ENCODE measurements at places on chromosomes 16 and 17.

- DNase-seq = peak; percentile 5
These were observed 205.7 kb downstream of the SNX29 start for GRCh38 chr16:12182212-12182611.

DNA sequence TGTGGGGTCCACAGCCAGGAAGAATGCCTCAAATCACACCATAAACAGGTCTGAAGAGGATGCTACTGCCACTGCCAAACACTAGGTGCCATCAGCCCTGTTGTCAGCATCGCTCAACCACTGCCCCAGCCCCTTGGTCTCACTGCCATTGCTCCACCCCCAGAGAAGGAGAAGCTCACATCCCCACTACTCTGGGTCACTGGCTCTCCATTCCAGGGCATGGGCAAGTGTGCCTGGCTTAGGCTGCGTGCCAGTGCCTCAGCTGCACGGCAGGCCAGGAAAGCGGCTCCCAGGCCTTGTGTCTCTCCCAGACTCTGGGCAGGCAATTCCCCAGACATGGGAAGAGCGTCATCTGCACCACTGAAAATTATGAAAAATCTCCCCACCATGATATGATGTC lies 1.2 kb upstream of the IGSF6 start:
- DNase-seq = no peak

DNA sequence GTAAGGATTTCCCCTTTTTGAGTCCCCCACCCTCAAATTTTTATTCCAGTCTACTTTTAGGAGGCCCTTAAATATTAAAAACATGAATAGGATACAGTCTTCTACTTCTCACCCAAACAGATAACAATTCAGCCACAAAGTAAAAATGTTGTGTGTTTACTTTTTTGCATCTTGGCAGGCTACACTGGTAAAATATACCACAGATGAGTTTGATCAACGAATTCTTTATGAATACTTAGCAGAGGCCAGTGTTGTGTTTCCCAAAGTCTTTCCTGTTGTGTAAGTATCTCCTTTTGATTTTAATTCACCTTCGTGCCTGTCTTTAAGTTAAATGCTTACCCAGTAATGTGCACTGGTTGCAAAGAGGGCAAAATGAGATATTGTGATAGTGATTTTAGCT lies 34.4 kb upstream of the RAB11FIP4 start:
- no peak for DNase-seq

- no peak for DNase-seq
These were observed 55.5 kb downstream of the COX10 start for GRCh38 chr17:14124854-14125253.

GRCh38 chr16:10738231-10739077 lies 5.2 kb upstream of the NUBP1 start:
- DNase-seq = no peak

GRCh38 chr17:70563281-70563820 lies 394.0 kb downstream of the KCNJ2 start:
- DNase-seq = no peak

DNA sequence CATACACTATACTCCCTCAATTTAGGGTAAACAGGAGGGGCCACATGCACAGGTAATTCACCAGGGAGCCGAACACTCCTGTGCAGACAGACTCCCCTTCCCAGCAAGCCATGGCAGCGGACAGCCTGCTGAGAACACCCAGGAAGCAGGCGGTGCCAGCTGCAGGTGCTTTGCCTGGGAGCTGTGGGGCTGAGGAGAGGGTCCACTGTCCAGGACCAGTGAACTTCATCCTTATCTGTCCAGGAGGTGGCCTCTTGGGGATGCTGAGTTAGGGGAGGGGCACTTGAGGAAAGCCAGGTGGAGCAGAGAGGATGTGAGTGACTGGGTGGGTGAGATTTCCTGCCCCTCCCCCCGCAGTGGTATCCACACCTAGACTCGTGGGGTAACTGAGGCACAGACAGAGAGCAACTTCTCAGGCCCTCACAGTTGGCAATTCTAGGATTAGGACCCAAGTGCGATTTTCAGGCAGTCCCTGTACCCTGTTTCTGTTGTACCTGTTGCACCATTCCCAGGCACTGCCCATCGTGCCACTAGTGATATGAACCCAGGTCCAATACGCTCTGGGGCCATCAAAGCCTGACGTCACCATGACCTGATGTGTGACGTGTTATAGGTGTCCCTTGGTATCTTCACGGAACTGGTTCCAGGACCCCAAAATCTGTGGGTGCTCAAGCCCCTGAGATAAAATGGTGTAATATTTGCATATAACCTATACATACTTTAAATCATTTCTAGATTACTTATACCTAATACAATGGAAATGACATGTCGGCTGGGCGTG lies 1.2 kb downstream of the GRN start:
- DNase-seq = no peak

DNA sequence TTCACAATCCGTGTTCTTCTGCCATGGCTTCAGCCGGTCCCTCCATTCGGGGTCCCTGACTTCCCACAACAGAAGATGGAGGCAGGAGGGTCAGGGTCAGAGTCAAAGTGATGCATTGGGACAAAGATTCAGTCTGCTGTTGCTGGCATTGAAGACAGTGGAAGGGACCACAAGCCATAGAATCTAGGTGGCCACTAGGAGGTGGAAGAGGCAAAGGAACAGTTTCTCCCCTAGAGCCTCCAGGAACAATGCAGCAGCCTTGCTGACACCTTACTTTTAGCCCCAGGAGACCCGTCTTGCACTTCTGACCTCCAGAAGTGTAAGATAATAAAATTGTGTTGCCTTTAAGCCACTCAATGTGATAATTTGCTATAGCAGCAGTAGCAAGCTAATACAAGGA lies 55.9 kb downstream of the MFSD11 start:
- peak; percentile 30 for DNase-seq

- no peak for DNase-seq
These were observed 37.6 kb downstream of the HASPIN start for GRCh38 chr17:3761036-3761917.

DNA sequence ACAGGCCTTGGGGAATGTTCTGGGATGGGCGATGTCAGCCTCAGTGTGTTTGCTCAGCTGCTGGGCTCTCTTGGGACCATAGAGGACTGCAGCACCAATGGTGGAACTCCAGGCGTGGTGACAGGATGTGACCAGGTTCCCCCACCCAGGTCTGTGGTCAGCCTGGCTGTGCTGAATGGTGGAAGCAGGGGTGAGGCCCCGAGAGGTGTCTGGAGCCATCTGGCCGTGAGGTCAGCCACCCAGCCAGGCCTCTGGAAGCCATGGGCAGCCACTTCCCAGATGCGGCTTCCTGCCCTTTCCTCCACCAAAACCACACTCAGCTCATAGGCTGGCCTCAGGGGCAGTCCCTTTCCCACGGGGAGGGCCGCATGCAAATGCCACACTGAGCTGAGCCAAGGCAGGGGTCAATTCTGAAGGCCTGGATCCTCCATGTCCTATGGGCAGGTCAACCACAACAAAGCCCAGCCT lies 7.8 kb upstream of the MAPK7 start:
- DNase-seq = no peak

- no peak for DNase-seq
These were observed 320 bp downstream of the SPAG9 start for GRCh38 chr17:51120357-51120738.

DNA sequence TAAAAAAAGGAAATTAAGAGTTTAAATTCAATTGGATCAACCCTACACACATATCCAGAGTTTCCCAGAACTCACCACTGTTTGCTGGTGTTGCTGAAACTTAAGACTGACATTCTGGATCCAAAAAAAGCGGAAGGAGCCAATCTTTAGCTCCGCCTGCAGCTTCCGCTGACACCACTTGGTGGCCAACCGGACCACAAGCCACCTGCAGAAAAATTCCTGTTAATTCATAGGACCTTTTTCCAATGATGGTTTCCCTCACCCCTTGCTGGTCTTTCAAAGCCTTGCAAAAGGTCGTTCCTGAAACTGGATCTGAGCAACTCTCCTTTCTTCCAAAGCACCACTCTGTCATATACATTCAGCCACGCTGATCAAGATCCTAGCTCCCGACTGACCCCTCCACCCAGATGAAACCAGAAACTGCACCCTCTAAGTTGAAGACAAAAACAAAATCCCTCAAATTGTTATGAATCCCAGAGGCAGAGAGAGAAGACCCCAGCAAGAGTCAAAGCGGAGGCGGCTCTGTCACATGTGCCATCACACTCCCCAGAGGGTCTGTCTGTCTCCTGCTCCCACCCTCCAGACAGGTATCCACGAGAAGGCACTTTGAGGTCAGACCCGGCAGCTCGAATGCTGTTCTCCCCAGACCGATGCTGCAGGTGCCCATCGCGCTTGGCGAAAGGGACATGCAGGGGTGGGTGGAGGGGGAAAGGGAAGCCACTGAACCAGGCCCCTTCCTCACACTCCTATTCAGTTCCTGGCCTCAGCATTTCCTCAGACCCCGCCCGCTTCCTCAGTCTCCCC lies 773 bp downstream of the BLTP2 start:
- peak; percentile 70 for DNase-seq

DNA sequence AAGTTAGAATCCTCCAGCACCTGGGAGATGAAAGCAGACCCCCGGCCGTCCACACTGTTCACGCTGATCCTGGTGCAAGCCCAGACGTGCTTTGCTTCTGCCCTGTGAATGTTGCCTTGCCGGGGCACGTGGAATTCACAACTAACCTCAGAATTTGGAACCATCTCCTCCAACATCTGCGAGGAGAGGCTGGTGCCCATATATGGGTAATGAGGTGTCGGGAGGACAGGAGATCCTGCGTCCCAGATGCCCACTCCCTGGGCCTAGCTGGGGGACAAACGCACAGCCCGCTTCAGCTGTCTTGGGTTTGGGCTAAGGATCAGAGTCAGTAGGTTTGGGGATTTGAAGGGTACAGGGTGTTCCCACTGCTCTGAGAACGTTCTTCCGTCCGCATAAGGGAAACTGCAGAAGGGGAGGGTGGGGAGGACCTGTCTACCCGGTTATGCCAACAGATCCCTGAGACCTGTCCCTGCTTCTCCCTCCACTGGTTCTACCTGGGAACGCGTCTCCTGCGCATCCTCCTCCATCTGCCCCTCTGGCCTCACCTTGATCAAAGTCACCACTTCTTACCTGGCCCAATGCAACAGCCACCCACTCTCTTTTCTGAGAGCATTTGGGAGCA lies 14.1 kb downstream of the PPL start:
- DNase-seq = no peak

DNA sequence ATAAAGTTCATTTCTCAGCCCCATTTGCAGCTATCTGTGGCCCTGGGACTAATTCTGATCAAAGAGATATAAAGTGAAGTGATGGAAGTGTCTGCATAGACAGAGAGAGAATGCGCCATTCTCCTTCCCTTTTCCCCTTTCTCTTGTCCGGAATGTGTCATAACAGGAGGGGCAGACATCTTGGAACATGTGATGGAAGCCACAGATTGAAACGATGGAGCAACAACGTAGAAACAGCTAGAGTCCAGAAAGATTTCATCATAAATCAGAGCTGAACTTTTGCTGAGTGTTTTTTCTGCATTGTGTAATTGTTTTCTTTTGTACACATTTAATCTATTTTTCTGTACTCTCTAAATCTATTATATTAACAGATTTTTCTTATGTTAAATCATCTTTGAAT lies 11.3 kb downstream of the ASGR1 start:
- DNase-seq = no peak

DNA sequence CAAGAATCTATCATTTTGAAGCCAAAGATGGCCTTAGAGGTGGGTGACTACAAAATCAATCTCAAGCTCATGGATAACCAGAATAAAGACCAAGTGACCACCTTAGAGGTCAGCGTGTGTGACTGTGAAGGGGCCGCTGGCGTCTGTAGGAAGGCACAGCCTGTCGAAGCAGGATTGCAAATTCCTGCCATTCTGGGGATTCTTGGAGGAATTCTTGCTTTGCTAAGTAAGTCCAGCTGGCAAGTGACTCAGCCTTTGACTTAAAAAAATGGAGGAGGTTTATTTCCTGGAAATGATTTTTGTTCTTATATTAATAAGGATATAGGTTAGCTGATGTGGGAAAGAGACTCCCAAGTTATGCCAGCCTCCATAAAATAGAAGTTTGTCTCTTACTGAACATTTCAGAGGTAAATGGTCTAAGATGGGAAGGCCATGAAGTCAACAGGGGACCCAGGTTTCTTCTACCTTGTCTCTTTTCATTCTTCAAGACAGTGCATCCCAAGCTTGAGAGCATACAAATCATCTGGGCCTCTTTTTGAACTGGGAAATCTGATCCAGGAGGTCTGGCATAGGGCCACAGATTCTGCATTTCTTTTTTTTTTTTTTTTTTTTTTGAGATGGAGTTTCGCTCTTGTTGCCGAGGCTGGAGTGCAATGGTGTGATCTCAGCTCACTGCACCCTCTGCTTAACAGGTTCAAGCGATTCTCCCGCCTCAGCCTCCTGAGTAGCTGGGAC lies 19.8 kb upstream of the TANGO6 start:
- no peak for DNase-seq

GRCh38 chr16:55576384-55576783 lies 9.9 kb downstream of the CAPNS2 start:
- no peak for DNase-seq

- DNase-seq = no peak
These were observed 246.5 kb downstream of the FOXL1 start for GRCh38 chr16:86824751-86825296.

GRCh38 chr16:9837481-9837880 lies 344.7 kb downstream of the GRIN2A start:
- no peak for DNase-seq

- DNase-seq = no peak
These were observed 6.1 kb downstream of the SGSM2 start for GRCh38 chr17:2343421-2343820.

GRCh38 chr16:21263640-21264570 lies 14.2 kb downstream of the CRYM start:
- peak; percentile 86 for DNase-seq

DNA sequence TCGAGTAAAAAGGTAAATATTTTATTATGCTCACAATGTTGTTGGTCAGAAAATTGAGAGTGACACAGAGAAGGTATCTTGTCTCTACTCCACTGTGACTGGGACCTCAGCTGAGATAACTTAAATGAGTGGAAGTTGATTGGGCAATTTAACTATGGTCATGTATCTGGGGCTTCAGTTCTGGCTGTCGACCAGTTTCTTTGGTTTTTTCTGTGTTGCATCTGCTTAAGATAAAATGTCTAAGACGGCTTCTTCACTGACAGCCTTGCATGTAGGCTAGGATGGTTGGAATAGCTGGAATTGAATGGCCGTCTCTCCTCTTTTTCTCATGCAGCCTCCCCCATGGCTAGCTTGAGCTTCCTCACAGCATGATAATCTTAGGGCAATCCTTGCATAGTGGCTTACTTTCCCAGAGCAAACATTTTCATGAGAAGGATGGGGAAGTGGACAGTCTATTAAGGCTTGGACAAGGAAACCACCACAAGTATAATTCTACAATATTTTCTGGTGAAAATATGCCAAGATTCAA lies 433.7 kb downstream of the KIF2B start:
- no peak for DNase-seq

Data from HAP-1 (cell line).